ENCODE measurements at places on chromosomes 7 and 10.

GRCh38 chr10:50387732-50388073 lies 136.4 kb upstream of the ASAH2 start:
- no peak for DNase-seq

DNA sequence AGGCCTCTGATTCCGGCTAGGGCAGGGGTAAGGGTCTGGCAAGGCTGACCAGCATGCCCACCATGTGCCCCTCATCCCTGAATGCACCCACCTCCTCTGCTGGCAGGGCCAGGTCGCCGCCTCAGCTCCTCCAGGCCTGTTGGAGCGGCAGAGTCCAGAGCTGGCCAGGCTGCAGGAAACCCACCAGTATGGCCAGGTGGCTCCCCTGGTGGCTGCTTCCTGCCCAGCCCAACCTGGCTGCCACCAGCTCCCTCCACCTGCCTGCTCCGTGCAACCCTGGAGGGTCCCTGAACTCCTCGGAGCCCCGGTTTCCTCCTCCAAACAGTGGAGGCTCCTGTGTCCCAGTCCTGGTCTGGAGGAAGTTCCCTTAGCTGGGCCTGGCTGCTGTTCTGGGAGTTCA lies 39.6 kb downstream of the MICALL2 start:
- DNase-seq = no peak

DNA sequence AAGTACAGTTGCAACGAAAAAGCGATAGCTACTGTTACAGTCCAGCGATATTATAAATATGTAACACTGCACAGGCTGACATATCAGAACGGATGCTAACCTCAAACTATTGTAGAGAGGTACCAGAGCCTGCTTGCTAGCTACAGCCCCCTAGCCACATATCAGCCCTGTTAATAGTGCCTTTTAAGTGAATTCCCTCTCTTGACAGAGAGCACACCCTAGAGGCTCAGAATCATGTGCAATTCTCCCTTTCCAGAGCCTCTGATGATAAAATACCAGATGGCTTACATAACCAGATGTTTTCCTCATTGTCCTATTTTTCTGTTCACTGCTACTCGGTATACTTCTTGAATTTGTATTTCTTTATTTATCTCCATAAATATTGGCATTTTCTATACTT lies 960.7 kb upstream of the CELF2 start:
- DNase-seq = no peak

- DNase-seq = no peak
Observed at GRCh38 chr7:155371331-155371883, 73.7 kb downstream of the INSIG1 start.

- DNase-seq = no peak
Observed at GRCh38 chr7:35004531-35005095, 32.7 kb downstream of the DPY19L1 start.

- no peak for DNase-seq
Observed at GRCh38 chr7:2805213-2805944, 38.7 kb downstream of the GNA12 start.

DNA sequence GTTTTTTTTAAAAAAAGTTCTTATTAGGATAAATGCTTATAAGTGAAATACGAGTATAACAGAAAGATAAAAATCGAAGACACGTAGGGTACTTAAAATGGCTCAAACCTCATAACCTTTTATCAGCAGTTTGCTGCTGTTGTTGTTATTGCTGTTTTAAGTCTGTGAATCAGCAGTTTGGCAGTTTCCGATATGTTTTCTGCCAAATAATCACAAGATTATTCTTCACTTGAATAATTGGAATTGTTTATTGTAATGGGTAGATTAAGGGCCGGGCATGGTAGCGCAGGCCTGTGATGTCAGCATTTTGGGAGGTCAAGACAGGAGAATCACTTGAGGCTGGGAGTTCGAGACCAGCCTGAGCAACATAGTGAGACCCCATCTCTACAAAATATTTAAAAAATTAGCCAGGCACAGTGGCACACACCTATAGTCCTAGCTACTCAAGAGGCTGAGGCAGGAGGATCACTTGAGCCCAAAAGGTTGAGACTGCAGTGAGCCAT lies 177.6 kb downstream of the VTI1A start:
- no peak for DNase-seq

DNA sequence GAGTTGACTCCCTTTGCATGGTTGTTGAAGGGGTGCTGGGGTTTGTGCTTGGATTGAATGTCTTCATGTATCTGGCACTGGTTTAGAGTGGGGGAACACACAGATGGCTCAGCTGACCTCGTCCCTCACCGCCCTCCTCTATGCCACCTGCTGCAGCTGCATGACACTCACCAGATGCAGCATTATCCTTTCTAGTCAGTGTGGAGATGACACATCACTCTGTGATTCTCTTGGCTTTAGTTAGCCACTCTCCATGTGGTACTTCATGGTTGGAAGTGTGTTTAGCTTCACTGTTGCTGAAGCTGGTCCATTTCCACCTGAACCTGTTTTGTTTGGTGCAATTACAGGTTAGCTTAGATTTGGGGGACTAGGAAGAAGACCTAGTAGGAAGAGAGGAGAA lies 56.3 kb upstream of the BMPER start:
- no peak for DNase-seq

DNA sequence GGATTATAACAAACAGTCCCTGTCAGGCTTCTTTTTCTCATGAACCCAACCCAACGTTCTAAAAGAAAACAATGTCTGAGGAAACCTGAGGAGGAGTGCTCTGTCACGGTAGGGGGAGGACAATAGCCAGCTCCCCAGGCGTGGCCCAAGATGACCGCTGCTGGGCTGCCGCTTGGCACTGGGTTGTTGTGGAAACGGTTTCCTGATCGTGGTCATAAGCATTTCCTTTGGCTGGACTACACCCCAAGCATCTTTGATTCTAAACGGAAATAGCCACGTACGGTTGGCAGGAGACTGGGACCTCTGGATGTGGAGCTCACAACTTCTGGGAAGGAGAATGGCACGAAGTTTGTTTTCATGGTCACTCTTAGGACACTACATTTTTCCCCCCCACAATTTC lies 30.4 kb upstream of the DMBT1 start:
- no peak for DNase-seq

DNA sequence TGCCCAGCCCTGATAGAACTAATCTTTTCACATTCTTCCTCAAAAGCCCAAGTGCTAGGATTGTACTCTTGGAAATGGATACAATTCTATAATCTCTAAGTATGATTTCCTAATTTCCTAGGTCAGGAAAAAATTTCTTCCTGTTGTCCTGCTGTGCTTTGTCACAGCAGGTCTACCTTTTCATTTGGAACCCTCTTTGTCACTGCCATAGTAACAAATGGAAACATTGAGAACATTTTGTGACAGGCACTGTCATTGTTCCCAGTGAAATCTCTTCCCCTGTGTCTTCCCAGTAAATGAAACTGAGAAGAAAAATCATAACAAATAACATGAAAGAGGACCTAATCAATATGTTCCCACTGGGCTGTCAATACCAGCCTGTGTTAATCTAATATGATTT lies 150.9 kb upstream of the KAT6B start:
- DNase-seq = no peak

DNA sequence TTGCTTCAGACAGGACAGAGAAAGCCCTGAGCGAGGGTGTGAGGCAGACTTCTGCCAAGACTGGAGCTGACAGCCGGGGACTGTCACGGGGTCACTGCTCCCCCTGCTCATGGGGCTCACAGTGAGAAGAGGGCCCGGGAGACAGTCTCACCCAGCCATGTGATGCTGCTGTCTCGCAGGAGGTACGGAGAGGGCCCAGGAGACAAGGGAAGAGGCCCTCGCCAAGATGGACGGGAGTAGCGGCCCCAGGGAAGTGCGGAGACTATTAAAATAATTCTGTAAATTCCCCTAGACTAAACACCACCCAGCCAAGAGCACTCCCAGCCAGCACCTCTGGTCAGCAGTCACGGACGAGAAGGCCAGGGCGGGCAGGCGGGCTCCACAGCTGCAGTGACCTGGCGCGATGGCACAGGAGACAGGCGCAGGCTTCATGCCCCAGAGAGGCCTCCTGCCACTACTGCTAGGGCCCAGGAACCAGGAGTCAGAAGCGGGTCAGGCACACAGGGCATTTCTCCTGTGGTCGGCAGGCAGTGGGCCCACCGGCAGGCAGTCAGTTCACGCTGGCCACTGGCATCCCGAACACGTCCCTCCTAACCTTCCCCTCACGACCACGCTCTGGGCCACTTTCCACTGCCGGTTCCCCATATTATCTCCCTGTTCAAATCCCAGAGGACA lies 24.1 kb downstream of the WDR86 start:
- no peak for DNase-seq

- DNase-seq = no peak
Observed at GRCh38 chr10:109622566-109622965, 300.7 kb downstream of the XPNPEP1 start.

All from hypothalamus (tissue), 51 donors.